ENCODE measurements at places on chromosomes 7 and 10.

- DNase-seq: no peak
These were observed 79.7 kb downstream of the TBXAS1 start for GRCh38 chr7:139908792-139909191.

DNA sequence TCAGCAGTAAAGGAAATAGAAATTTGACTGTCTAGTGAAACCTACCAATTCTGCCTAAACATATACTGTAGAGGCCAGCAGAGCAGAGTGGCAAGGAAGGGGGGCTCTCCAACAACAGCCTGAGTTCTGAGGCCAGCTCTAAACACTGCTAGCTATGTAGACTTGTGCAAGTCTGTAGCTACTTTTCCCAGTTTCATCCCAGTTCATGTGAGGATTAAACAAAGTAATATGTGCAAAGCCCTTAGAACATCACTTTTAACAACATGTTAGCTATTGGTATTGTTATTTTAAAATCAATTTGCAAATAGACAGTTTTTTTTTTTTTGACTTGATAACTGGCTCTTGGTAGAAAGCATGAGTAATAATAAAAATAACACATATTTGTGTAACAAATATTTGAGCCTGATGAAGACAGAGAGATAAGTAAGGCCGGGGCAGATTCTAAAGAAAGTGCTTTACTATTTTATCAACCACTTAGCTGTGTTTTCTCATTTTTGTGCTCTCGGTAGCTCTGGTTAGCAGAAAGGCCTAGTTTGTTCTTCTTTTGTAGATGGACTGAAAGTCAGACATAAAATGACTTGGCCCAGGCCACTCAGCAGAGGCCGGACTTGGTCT is 9.3 kb downstream of the CHST12 start:
- DNase-seq: no peak

GRCh38 chr10:22002591-22003176 is 846 bp downstream of the DNAJC1 start:
- DNase-seq: no peak

GRCh38 chr7:37208528-37208927 is 240.1 kb downstream of the ELMO1 start:
- DNase-seq: no peak

- peak; percentile 5 for DNase-seq
These were observed 123.2 kb upstream of the UNC5B start for GRCh38 chr10:71089162-71089561.

DNA sequence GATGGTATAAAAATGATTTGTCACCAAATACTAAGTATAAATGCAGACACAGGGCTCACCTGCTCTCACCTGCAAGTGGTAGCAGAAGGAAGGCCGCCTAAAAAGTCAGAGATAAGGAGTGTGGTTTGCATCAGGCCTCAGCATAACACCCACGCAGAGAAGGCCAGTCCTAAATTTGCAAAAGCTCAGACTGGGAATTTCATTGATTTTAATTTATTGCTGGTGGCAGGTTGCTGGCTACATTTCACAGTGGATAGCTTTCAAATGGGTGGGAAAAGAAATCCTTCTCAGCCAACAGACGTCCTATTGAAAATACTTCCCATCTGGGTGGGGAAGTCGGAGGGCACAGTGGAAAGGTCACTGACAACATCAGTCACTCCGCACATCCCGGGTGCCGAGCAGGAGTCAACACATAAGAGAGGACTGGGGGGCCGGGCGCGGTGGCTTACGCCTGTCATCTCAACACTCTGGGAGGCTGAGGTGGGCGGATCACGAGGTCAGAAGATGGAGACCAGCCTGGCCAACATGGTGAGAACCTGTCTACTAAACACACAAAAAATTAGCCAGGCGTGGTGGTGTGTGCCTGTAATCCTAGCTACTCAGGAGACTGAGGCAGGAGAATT is 561.8 kb upstream of the MKI67 start:
- DNase-seq: no peak

GRCh38 chr7:464454-465401 is 54.9 kb downstream of the PDGFA start:
- DNase-seq: peak; percentile 23

- no peak for DNase-seq
These were observed 228.1 kb downstream of the BMPER start for GRCh38 chr7:34133356-34133982.

- DNase-seq: no peak
These were observed 31.4 kb downstream of the PARP12 start for GRCh38 chr7:140031364-140031763.

- no peak for DNase-seq
These were observed 208.8 kb downstream of the TCERG1L start for GRCh38 chr10:131102676-131103075.

DNA sequence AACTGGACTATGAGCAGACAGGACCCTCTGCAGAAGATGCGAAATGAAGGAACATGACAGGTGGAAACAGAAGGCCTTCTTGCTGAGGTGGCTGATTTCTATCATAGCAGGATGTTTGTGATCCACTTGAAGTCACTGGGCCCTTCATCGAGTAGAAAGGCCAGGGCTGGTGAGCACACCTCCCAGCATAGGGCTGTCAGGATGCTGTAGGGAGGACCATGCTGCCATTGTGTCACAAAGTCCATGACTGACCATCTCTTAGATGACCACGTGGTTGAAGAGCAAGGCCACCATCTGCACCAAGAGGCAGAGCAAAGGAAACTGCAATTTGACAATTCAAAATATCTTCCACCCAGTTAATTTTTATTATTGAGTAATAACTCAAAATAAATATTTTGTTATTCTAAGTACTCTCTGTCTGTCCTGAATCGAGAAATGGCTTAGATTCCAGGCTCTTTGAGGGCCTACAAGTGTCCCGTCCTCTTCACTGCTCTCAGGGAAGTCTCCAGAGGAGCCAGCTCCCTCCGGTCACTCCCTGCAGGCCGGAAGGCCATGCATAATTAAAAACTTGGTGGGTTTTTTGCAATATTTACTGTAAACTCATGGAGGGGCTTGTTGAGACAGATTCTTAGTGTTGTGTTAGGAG is 249.3 kb upstream of the ZMIZ1 start:
- no peak for DNase-seq

GRCh38 chr10:12218991-12219390 is 23.0 kb downstream of the CDC123 start:
- DNase-seq: no peak

- no peak for DNase-seq
These were observed 112.1 kb downstream of the PRKG1 start for GRCh38 chr10:51186361-51186760.
